Astrocyte (in vitro differentiated cells and primary cell): ENCODE measurements at places on chromosomes 16 and 17. TPM values are rescaled to one million over a fixed set of nuclear protein-coding genes. Genes with fewer than 3 reads are reported as not detected.

CD79B gene
- 0.25 TPM in 1 of 2 replicates, not detected in the other for total RNA-seq

- DNase-seq: no peak
Measured at GRCh38 chr16:10646581-10647263, 48.0 kb downstream of the TEKT5 start.

DNA sequence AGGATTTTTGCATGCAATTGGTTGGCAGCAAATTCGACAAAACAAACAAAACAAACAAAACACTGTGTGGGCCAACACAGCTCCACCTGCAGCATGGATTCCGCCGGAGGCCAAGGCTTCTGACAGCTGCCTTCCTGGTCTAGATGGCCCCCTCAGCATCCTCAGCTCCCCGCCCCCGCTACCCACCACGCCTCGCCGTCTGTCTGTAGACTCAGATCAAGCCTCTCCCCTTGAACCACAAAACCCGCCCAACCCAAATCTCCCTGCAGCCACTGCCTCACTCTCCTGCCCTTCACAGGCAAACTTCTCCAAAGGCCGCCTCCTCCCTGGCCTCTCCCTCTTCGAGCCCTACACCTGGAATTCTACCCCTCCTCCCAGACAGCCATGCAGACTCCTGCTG, 57.9 kb downstream of the RTN4RL1 start:
- DNase-seq: no peak

DNA sequence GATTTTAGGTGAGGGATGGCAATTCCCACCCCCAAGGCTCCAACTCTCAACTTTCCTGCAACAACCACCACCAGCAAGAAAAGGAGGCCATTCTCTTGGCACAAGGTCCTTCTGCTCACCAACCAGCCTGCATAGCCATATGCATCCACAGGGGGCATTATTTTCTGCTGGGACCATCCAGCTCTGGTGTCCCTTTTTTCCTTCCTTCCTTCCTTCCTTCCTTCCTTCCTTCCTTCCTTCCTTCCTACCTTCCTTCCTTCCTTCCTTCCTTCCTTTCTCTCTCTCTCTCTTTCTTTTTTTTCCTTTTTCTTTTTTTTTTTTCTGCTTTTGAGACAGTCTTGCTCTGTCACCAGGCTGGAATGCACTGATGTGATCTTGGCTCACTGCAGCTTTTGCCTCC, 21.1 kb upstream of the COX10 start:
- no peak for DNase-seq

- DNase-seq: no peak
Measured at GRCh38 chr17:83173914-83174361, 94.5 kb downstream of the METRNL start.

- DNase-seq: no peak
Measured at GRCh38 chr17:45660474-45660873, 123.6 kb upstream of the CRHR1 start.

DNA sequence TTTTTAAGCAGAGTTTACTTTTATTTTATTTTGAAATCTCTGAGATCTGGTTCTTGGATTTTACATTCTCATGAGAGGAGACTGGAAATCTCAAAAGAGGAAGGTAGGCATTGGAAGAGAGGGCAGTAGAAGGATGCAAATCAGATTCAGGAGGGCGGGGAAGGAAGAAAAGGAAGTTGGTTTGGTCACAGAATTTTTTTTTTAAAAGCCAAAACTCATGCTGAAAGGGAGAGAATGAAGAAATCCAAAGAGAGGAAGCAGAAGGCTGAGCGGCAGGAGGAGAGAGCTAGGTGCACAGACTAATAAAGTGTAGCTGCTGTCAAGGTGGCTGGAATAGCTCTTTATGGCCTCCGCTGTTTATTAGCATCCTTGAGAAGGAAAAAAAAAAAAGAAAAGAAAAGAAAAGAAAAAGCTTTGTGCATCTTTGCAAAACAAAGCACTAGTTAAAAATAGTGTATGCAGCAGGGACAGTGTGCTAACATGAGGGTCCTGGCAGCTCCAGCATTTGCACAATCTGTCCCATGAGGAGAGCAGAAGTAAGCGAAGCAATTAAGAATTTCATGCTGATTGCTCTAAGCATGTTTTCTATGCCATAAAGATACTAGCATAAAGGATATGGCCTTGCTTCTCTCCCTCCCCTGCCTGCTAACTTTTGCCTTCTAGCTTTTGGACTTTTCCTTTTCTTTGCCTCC, 194.2 kb downstream of the ZFHX3 start:
- DNase-seq: no peak

GRCh38 chr16:67161595-67162058, 1.9 kb downstream of the FBXL8 start:
- DNase-seq: no peak

- no peak for DNase-seq
Measured at GRCh38 chr16:88045820-88046303, 94.6 kb downstream of the BANP start.
